Caki2 (cell line): ENCODE measurements at places on chromosomes 3 and 15.
A peak's percentile ranks its signal among the peaks of the same experiment; 100 is the strongest.

GRCh38 chr3:63687278-63688225, 35.1 kb downstream of the SNTN start:
- DNase-seq, result no peak

GRCh38 chr3:147843331-147843730, 434.2 kb downstream of the ZIC1 start:
- no peak for DNase-seq

- no peak for DNase-seq
Observed at GRCh38 chr15:74403991-74404563, 29.7 kb downstream of the SEMA7A start.

DNA sequence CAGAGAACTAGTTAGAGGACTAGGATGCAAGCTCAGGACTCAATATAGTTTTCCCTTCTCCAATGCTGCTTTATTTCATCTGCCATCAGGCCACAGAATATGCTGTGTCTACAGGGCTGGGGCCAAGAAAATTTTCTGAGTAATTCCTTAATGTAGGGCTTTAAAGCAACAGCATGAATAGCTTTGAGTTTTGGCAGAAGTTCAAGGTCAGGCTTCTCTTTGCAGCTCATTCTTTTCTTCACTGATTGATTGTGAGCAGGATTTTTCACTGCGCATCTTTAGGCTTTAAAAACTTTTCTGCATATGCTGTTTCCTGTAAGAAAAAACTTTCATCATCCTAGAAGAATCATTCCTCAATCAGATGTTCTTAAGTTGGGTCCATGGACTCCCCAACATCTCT, 4.6 kb downstream of the TMEM108 start:
- DNase-seq, result no peak

- DNase-seq, result peak; percentile 29
Observed at GRCh38 chr3:197791892-197792647, 1.0 kb downstream of the LRCH3 start.

- no peak for DNase-seq
Observed at GRCh38 chr15:100310041-100310405, 31.8 kb downstream of the ADAMTS17 start.

- DNase-seq, result no peak
Observed at GRCh38 chr3:194952841-194953241, 267.2 kb downstream of the FAM43A start.

GRCh38 chr3:180680097-180680430, 775 bp upstream of the CCDC39 start:
- DNase-seq, result no peak
